ENCODE measurements at places on chromosomes 7 and 10.

- DNase-seq = no peak
Observed at GRCh38 chr7:150631866-150632864, at the start of gene GIMAP6. GIMAP6 (minus strand) TSS chr7:150632385; CDS start chr7:150630142, 2,243 bp downstream.

DNA sequence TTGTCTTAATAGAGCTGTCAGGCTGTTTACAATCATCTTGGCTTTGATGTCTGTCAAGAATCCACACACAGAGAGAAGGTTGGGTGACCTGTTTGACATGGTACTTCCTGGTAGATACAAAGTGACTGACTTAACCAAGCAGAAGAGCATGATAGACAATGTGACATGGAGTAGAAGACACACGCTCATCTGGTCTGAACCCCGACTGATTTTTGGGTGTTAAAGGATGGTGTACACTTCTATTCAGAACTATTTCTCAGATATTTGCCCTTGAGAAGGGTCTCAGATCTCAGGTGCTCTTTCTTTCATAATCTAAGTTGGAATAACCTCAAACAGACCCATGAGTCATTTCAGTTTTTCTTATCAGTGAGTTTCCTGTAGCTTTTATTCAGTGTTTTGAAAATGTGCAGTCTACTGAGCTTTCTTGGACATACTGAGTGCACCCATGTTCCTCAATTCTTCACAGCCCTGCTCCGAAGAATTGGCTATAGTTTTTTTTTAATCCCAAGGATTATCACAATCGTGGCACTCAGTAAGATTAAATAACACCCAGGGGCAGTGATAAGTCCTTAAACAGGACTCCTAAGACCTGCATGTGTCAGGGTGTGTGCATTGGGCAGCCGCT is 46.4 kb upstream of the NXPH1 start:
- DNase-seq = no peak

GRCh38 chr7:29319719-29320521 is 125.3 kb downstream of the CHN2 start:
- DNase-seq = no peak

- DNase-seq = no peak
Observed at GRCh38 chr10:6018422-6018821, 41.1 kb upstream of the IL15RA start.

GRCh38 chr10:78696791-78697395 is 371.9 kb upstream of the ZMIZ1 start:
- DNase-seq = no peak

GRCh38 chr7:16708511-16708910 is 45.0 kb upstream of the TSPAN13 start:
- no peak for DNase-seq

GRCh38 chr10:104069613-104070012 is 16.1 kb downstream of the COL17A1 start:
- DNase-seq = no peak

- no peak for DNase-seq
Observed at GRCh38 chr10:78861529-78862327, 207.0 kb upstream of the ZMIZ1 start.

- DNase-seq = no peak
Observed at GRCh38 chr10:57818522-57818921, 449.2 kb downstream of the IPMK start.

GRCh38 chr10:30974773-30975415 is 56.8 kb downstream of the ZNF438 start:
- no peak for DNase-seq

GRCh38 chr10:124182088-124182541 is 88.7 kb upstream of the CHST15 start:
- DNase-seq = no peak

GRCh38 chr10:125061557-125062226 is 98.7 kb downstream of the CTBP2 start:
- no peak for DNase-seq

DNA sequence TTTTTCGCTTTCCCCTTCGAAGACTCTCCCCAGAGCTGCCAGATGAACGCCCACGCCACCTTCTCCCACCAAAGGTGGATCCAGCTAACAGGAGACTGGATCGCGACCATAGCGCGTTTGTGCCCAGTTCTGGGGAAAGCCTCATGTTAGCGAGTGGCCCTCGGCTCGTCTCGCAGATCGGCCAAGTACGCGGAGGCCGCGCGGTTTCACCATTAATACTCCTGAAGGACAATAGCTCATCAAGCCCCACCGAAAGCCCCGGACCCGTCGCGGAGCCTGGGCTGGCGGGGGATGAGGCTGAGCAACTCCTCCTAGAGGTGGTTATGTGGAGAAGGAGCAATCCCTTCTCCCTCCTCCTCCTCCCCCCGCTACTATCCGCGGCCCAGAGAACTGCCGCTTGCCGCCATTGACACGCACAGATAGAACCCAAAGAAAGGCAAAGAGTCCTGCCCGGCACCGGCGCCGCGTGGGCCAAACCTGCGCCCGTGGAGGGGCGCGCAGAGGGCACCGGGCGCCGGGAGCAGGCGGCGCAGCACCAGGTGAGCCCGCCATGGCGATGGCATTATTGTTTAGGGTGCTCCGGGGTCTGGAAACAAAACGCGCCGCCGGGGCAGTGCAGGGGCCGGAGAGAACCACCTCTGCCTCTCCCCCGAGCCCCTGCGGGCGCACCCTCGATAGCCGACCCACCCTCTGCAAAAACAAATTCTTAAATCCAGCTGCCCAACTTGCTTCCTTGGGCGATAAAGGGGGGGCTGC is at the start of gene MACROH2A2:
TSS of gene MACROH2A2 (plus strand) at position 385 of the 756 bp plus-strand sequence. CDS start 22,813 bp downstream, outside the sequence.
- peak; percentile 53 for DNase-seq

GRCh38 chr7:138987686-138988085 is 6.5 kb upstream of the KIAA1549 start:
- no peak for DNase-seq

- DNase-seq = no peak
Observed at GRCh38 chr10:83764666-83765065, 374.6 kb upstream of the GHITM start.

GRCh38 chr7:16135658-16136057 is 285.7 kb downstream of the CRPPA start:
- no peak for DNase-seq

DNA sequence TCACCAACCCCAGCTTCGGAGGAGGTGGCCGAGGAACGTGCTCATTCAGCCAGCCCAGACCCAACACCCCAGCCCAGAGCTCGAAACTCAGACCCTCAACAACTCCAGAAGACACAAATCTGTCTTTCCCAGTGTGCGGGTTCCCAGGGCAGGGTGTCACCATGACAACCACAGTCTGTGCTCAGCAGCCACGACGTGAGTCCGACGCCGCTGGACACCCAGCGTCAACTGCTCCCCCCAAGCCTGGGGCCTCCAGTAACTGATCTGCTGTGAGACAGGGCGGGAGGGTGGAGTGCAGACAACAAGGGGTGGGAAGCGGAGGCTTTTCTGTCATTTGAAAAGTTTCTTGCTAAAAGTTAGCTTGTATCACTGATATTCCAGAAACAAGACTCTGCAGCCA is 167.2 kb downstream of the MAD1L1 start:
- DNase-seq = no peak

DNA sequence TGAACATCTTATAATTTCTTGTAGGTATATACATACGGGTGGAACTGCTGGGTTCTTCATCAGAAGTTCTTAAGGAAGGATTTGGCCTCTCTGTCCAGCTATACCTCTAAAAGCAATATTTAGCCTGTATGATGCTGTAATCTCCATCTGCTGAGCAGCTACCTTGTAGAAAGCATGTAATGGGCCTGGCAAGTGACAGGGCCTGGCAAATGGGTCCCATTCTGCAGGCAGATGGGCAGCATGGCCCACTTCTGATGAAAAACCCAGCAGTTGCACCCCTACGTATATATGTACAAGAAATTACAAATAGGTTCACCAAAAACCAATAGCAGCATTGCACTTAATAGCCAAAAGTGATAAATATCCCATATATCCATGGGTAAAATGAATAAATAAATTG is 9.0 kb downstream of the PLPP4 start:
- DNase-seq = no peak

Data from NCI-H2227 treated with DMSO at 0.1 percent for 48 hours (cell line).